Epithelial cell of esophagus (primary cell): ENCODE measurements at places on chromosomes 1 and 21.

- DNase-seq, result no peak
Observed at GRCh38 chr1:228004856-228005462, 1.8 kb upstream of the WNT3A start.

GRCh38 chr1:153498746-153499145, 37.0 kb downstream of the S100A6 start:
- DNase-seq, result no peak

GRCh38 chr1:12163210-12163609, 3.6 kb upstream of the TNFRSF1B start:
- DNase-seq, result no peak

- peak; percentile 71 for DNase-seq
Observed at GRCh38 chr1:17098446-17099317, 20.6 kb downstream of the PADI2 start.

- DNase-seq, result no peak
Observed at GRCh38 chr1:195915826-195916225, 692.4 kb downstream of the KCNT2 start.

DNA sequence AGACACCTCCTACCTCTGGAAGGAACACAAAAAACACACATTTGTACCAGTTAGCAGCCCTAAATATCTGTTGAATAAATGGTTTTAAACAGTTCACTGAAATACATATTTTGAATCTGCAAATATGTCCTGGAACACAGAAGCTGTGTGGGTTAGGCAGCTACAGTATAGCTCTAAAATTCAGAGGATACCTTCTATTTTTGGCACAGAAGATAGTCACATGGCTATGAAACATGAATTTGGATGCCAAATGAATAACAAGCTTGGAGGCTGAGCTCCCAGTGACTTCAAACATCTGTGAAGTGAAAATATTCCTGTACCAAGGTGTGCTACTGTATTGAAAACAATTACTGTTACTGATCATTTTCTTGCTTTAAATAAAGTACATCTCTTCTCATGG, 391.5 kb upstream of the ADGRL2 start:
- DNase-seq, result no peak

GRCh38 chr1:225772848-225773247, 4.8 kb upstream of the SRP9 start:
- DNase-seq, result peak; percentile 50

- DNase-seq, result peak; percentile 71
Observed at GRCh38 chr1:186618401-186619170, 61.6 kb downstream of the PTGS2 start.

GRCh38 chr1:177274687-177275211, 104.0 kb downstream of the BRINP2 start:
- peak; percentile 26 for DNase-seq

DNA sequence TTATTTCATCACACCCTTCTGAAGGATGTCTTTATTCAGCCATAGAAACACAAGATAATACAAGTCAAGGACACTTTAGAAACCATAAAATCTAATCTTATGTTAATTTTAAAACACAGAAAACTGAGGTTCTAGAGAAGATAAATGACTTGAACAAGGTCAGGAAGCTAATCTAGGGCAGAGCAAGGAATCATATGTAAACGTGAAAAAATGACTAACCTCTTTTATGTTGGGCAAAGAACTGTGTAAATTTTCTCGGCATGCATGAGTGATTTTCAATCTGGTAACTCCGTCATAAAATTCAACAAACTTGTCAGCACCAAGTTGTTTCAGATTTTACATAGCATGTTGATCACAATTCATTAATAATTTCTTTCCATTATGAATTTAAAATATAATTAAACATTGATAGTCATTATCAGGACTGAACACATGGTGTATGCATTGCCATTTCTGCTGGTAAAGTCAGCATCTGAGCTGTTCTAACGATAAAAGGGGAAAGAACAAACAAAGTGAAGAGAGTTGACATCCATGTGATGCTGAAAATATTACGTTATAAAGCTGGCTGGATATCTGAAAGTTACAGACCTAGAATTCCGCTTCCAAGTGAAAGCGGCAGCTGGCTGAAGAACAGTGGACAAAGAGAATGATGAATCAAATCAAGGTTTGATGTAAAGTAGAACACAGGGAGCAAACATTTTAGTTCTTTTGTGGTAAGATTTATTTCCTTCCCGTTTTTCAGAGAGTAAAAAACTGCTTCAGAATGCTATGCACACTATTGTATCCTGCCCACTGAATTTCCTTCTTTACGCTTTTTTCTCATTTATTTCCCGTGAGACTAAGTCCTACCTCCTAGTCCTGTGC, 1037.4 kb upstream of the TMPRSS15 start:
- DNase-seq, result no peak

DNA sequence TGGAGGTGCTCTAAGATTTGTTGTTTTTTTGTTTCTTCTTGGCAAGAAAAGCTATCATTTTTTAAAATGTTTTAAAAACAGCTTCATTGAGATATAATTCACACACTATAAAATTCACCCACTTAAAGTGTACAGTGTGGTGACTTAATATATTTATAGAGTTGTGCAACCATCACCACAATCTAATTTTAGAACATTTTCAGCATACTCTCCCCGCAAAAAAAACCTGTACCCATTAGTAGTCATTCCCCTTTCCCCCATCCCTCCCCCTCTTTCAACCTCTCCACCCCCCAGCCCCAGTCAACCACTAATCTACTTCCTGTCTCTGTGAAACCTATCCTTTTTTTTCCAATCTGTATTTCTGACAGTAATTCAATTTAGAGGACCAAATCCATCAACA, 30.6 kb downstream of the ZC3H11B start:
- peak; percentile 6 for DNase-seq

GRCh38 chr1:43947874-43948437, 1.2 kb downstream of the IPO13 start:
- no peak for DNase-seq

GRCh38 chr1:199404976-199405375, 622.5 kb upstream of the NR5A2 start:
- DNase-seq, result no peak

DNA sequence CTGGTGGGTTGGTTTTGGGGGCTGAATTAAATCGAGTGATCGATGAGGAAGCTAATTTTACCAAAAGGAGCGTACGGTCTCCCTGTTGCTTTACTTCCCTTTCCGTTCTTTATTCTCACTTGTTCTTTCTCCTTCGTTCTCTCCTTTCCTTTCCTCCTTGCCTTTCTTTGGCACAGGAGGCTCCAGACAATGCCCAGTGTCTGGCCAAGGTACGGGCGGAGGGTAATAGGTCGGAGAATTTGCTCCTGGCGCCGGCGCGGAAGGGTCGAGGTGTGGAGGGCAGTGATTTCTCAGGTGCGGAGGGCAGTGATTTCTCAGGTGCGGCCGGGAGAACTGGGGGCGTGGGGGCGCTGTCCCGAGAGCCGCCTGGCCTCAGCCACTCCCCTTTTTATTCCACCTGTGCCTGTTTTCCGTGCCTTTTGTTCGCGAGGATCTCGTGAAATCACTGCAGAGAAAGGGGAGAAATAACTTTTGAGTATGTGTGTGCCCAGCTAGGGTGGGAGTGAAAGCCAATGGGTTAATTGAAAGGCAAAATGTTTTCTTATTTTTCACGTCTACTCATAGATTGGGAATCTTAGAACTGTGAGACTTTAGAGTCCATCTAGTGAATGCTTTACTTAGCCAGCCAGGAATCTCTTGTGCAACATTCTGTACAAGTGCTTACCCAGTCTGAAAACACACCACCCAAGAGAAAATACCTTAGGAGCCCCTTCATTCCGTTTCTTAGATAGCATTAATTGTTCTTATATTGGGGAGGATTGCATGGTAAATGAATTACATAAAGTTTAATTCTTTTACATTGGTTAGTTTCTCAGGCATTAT, 1.3 kb downstream of the FNBP1L start:
- peak; percentile 57 for DNase-seq

DNA sequence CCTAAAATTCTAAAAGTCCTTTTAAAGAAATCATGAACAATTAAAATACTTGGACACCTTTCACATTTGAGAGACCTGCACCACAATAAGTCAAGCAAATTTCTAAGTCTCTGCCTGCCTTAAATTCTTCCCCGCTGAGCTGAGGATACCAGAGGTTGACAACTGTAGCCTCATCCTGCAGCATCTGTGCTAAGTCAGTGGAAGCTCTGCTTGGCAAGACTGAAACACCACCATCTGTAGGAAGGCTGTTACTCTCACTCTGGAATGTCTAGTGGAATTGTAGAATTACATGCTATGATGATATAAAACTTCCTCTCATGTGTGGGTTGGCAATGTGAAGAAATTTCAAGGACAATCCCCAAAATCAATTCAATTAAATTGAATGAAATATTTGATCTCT, 1756.5 kb downstream of the NCAM2 start:
- no peak for DNase-seq

GRCh38 chr1:220272841-220273090, 513 bp upstream of the RAB3GAP2 start:
- DNase-seq, result no peak

GRCh38 chr1:56540467-56540866, 38.9 kb downstream of the PLPP3 start:
- DNase-seq, result no peak

DNA sequence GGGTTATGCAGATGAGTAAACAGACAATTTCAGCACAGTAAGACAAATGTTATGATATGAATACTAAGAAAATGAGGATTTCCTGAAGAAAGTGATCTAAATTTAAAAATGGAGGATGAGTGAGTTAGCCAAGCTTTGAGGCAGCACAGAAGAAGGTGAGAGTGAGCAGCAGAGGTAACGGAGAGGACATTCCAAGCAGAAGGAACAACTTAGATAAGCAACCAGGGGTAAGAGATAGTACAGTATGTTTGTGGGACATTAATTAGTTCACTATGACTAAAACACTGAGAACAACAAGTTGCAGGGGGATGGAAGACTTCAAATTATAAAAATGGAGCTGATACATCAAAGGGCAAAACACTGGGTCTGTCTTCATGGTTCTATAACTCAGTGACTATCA, 22.8 kb downstream of the PRPF38A start:
- no peak for DNase-seq

GRCh38 chr1:36166938-36167905, 11.3 kb downstream of the MAP7D1 start:
- DNase-seq, result peak; percentile 73

DNA sequence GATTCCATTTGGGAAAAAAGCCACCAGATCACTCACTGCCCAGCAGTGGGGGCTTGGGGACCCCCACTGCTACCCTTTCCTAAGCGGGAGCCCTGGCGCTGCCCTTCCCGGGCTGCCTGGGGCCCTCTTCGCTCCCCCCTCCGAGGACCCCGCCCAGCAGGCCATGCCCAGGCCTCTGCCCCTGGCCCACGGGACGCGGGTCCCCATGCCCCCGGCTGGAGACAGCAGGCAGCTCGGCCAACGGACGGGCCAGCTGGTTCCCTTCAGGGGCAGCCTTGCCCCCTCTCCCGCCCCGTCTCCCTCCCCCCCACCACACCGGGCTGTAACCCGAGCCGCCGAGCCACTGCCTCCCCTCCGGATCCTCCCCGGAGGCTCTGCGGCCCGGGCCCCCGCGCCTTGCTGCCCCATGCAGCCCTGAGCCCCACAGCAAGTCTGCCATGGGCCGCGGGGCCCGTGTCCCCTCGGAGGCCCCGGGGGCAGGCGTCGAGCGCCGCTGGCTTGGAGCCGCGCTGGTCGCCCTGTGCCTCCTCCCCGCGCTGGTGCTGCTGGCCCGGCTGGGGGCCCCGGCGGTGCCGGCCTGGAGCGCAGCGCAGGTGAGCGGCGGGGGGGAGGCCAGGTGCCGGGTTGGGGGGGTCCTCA, at the start of gene MMP23B:
Gene MMP23B (plus strand): TSS at position 392 of the 639 bp plus-strand sequence. CDS start 46 bp downstream, at position 438.
- no peak for DNase-seq

DNA sequence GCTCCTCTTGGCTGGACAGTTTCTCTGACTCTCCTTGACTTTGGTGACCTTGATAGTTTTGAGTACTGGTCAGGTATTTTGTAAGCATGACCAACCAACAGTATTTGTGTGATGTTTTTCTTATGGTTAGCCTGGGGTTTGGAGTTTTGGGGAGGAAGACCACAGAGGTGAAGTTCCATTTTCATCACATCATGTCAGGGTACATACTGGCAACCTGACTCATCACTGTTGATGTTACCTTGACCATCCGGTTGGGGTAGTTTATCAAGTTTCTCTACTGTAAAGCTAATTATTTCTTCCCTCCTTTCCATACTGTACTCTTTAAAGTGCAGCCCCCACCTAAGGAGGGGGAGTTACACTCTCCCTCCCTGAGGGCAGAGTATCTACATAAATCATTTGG, 13.4 kb downstream of the OSCP1 start:
- DNase-seq, result peak; percentile 96

DNA sequence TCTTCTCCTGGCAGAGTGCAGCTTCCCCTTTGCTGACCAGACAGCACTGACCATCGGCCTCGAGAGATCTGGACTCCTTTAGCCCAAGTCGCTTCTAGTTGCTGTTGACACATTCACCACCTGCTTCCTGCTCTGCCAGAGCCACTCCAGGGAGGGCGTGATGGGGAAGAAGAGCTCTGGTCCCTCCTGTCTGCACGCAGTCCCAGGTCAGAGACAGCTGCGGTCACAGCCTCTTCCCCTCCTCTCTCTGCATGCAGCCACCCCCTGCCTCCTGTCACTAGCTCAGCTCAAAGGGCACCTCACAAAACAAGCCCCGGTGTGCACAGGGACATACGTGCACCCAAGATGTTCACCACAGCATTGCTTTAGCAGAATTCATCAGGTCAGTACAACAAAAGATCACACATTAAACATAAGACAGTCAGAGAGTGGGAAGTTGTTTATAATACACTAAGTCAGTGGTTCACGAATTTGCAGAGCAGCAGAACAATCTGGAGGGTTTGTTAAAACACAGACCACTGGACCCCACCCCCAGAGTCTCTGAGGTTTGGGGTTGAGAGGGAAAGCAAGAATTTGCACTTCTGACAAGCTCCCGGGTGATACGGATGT, 132.9 kb downstream of the SYF2 start:
- no peak for DNase-seq

GRCh38 chr1:54360165-54361005, 45.8 kb downstream of the SSBP3 start:
- no peak for DNase-seq

DNA sequence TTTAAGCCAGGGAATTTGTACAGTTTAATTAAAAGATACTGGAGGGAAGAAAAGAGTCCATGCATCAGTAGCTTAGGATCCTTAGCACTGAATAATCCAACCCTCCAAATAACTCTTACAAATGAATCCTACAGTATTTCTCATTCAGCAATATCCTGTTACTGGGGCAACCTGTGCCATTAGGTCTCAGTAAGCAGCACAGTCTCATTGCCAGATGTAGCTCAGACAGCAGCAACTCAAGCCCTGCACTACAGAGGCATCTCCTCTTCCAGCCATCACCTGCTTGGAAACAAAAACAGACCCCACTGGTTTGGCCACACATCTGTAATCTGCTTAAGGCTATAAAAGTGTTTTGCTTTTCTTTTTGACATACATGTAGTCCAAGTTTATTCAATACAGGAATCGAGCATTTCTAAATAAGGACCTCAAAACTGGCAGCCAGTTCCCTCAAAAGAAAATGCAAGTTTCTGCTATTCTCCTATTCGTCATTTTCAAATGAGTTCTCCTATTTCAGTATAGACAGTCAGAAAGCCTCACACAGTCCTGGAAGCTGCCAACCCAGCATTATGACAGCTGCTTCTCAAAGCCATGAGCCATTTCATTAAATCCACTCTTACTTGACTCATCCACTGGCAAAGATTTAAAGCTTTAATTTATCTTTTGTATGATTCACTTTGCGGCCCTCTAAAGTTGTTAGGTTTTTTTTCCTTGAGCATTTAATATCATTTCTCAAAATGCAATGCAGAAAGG, 129.0 kb downstream of the APP start:
- peak; percentile 64 for DNase-seq

- peak; percentile 55 for DNase-seq
Observed at GRCh38 chr1:215055281-215055935, 27.1 kb upstream of the KCNK2 start.
